D721Med (cell line): ENCODE measurements at places on chromosomes 3 and 15.

DNA sequence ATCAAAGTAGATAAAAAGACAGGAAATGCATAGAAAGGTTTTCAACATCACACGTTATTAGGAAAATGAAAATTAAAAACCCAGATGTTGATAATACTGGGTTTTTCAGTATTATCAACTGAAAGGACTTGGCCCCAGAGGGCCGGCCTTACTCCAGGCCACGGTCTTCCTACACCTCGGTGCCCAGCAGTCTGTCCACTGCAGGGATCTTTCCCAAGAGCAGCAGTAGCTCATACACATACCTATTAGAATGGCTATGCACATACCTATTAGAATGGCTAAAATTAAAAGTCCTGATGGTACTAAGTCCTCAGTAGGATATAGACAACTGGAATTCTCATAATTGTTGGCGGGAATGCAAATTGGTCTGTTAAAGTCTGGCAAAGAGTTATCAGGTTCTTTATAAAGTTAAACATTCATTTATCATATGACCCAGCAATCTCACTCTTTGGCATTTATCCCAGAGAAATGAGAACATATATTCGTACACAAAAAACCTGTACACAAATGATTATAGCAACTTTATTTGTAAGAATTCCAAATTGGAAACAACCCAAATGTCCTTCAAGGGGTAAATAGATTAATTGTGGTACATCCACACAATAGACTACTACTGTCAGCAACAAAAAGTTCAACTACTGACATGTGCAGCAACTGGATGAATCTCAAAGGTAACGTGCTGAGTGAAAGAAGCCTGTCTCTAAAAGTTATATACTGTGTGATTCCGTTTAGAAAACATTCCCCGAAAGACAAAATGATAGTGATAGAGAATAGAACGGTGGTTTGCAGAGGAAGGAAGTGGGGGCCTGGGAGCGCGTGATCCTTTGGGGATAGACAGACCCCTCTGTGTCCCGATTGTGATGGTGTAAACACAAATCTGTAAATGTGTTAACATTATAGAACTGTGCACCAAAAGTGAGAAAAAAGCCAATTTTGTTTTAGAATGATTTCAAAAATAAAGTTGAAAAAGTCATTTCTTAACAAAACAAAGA, 62.3 kb downstream of the MCTP2 start:
- DNase-seq, result no peak

DNA sequence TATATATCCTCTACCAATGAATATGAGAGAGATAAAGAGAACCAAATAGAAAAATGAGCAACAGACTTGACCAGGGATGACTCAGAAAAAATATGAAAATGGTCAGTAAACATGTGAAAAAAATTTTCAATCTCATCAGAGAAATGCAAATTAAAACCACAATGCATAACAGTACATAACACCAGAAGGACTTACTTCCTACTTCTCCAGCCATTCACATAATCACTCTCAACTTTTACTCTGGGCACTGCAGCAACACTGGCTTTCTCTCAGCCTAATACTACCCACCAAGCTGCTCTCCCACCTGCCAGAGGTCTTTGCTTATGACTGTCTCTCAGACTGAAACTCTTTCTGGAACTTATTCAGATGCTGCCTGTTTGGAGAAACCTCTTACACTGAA, 49.4 kb downstream of the DPH6 start:
- DNase-seq, result no peak

GRCh38 chr3:10173926-10174435, 9.3 kb downstream of the IRAK2 start:
- peak; percentile 4 for DNase-seq

DNA sequence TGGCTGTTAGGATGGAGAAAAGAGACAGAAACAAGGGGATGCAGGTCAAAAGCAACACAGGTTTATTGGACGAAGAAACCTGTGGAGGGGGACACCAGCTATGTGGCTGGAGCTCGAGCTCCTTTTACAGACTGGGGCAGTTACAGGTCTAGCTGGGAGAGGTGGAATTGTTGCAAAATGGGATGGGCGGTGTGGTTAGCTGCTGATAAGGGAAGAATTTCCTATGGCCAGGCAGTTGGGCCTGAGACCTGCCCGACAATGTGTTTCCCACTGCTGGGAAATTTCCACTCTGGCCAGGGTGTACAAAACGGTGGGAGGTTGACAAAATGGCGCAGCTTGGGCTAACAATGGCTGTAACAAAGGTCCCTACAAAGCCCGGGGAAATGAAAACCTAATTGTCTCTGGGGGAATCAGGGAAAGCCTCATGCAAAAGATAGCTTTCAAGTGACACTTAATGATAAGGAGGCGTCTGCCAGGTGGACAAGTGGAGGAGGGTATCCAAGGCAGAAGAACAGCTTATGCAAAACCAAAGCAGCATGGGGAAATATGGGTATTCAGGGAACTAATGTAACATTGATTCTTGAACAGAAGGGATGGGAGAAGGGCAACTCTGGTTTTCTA, 137.4 kb upstream of the SGO1 start:
- no peak for DNase-seq

GRCh38 chr3:114427285-114428043, 133.6 kb downstream of the TIGIT start:
- DNase-seq, result no peak

- no peak for DNase-seq
Measured at GRCh38 chr3:46318207-46318927, 35.5 kb upstream of the CCR2 start.

- DNase-seq, result no peak
Measured at GRCh38 chr15:90205886-90206285, 4.8 kb downstream of the SEMA4B start.

- DNase-seq, result no peak
Measured at GRCh38 chr15:69848551-69849231, 249.0 kb downstream of the TLE3 start.

DNA sequence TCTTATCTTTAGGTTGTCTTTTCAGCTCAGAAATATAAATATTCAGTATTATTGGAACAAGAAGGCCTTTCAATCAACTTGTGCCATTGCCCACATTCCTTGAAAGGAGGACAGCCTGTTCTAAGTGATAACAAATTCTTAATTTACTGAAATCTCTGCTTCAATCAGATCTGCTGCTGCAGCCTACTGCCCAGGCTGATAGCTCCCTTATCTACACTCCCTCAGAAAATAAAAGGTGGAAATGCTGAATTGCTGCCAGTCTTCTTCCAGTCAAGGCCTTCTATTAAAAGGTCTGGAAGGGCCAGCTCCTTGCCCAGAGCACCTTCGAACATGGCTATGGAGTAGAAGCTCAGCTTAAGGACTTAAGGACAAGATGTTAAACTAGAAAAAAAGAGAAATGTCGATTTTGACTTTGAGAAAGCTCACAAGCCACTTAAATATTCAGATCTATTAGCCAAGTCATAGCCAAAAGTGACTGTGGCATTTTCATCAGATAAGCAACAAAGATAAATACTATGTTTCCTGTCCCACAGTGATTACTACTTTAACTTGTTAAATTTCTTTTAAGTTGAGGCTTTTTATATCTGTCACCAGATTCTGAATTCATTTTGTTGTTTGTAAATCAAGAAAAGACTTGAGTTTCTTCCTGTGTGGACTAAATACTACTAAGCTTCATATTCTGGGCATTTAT, 480.5 kb upstream of the CBLB start:
- DNase-seq, result no peak

DNA sequence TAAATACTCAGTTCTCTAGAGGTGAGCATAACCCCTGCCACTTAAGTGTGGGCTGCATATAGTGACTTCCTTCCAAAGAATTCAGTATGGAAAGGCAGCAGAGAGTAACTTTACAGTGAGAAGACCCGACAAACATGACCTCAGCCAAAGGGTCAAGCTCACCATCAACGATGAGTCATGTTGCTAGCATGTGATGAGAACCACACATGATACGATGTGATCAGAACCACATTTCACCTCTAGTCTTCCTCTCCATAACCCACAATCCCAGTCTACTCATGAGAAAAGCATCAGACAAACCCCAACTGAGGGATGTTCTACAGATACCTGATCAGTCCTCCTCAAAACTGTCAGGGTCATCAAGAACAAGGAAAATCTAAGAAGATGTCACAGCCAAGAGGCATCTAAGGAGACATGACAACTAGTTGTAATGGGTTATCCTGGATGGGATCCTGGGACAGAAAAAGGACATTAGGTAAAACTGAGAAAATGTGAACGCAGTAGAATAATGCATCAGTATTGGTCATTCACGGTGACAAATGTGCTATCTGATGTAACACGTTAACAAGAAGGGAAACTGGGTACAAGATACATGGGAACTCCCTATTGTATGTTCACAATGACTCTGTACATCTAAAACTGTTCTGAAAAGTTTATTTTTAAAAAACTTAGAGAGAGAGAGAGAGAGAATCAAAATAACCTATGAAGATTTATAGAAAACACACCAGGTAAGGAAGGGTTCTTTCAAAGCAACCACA, 28.3 kb downstream of the SEC61A1 start:
- DNase-seq, result no peak

DNA sequence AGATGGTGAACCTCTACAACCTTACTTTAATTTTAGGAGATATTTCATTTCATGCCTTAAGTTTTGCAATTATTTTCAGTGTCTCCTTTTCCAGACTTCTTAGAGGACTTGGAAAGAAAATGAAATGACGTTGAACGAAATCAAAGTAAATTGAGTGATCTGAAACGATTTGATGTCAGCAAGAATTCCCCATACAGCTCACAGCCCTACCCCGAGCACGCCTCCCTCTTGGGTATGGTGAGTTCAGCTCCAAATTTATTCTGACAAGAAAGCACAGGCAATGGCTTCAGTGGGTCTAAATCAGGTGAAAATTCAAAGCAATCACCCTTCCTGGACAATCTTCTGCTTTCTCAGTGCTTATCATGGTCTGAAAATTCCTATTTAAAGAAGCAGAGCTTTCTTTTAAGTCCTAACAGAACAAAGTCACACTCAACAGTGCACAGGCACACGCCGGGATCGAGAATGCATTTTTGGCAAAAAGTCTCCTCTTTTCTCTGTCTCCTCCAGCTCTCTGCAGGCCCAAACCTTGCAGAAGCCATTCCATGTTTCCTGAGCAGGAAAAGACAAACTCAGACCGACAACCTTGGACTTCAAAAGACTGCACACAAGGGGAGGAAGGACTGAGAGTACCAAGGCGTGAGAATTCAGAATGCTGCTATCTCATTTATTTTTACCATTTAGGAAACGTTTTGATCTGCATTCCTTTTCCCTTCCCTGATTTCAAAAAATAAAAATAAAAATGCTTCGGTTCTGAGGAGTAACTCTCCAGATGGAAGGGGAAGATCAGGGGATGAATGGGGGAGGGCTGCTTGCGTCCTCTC, 72.0 kb downstream of the CCNL1 start:
- DNase-seq, result no peak

GRCh38 chr3:60010781-60011180, 961.0 kb upstream of the CFAP20DC start:
- DNase-seq, result no peak

DNA sequence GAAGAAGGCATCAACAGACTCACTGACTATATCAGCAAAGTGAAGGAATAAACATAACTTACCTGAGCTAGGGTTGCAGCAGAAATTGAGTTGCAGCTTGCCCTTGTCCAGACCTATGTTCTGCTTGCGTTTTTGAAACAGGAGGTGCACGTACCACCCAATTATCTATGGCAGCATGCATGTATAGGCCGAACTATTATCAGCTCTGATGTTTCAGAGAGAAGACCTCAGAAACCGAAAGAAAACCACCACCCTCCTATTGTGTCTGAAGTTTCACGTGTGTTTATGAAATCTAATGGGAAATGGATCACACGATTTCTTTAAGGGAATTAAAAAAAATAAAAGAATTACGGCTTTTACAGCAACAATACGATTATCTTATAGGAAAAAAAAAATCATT, 17.8 kb downstream of the LMOD3 start:
- no peak for DNase-seq

GRCh38 chr3:50194903-50195500, 3.6 kb downstream of the GNAT1 start:
- no peak for DNase-seq

GRCh38 chr3:142033292-142033691, 116.1 kb downstream of the TFDP2 start:
- no peak for DNase-seq

DNA sequence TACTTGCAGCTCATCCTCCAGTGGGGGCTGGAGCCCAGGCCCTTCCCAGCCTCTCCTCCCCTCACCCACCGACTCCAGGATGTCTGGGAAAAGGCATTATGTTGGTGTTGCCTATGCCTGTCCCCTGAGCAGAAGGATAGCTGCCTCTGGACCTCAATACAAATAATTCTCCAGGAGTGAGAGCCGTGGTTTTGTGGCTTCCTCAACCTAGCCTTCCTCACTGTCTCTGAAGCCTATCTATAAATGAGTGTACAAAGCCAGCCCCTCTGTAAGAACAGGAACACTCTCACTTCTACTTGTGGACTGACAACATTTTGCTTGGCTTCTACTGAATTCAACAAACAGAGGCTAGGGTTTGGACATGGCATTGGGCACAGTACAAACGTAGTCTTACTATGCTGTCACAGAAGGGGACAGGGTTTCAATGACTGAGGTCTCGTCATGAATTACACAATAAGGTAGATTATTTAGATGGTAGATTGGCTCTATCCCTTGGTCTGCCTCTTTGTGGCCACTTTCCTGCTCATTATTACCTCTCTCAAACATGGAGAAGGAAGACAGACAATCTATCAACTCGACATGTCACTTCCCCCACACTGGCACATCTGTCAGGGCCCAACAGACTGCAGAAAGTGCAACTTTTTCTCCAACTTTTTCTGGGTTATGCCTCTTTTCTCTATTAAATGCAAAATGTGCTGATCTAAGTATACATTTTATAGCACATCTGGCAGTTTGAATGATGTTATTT, 82.8 kb upstream of the MEX3B start:
- DNase-seq, result no peak

- no peak for DNase-seq
Measured at GRCh38 chr3:37168896-37169295, 5.5 kb downstream of the LRRFIP2 start.

GRCh38 chr15:39094116-39094515, 486.8 kb upstream of the THBS1 start:
- DNase-seq, result no peak

GRCh38 chr3:145843561-145843960, 317.4 kb downstream of the PLOD2 start:
- DNase-seq, result no peak

DNA sequence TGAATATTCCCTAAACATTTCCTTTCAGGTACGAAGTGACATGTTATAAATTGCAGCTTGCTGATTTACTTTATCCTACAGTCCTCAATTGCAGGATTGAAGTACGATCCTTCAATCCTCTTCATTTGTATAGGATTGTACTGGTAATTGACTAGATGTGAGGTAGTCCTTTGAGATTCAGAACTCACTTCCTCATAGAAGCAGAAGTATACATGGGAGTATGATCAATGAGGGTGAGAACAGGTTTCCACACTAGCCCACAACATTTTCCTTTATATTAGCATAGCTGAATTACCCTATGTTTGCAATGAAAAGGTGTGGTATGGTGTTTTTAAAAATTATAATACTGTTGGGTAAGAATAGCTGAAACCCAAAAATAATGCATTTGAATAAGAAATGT, 160.0 kb upstream of the UMPS start:
- no peak for DNase-seq

- DNase-seq, result no peak
Measured at GRCh38 chr3:156635973-156636372, 38.4 kb upstream of the TIPARP start.
